ENCODE measurements at places on chromosomes 1 and 21. TPM values are rescaled to one million over a fixed set of nuclear protein-coding genes. Genes with fewer than 3 reads are reported as not detected.
A peak's percentile ranks its signal among the peaks of the same experiment; 100 is the strongest.

GRCh38 chr1:54764922-54765561 is 719 bp upstream of the PARS2 start:
- peak overlapping the region; percentile 89 for H3K4me3 ChIP-seq
- DNase-seq, result no peak
- peak overlapping the region; percentile 74 for H3K27ac ChIP-seq
- H3K27me3 ChIP-seq, result no peaks in the 10 kb centered on the region
- peaks cover 13% of the 10 kb centered on the region for H3K4me1 ChIP-seq

DNA sequence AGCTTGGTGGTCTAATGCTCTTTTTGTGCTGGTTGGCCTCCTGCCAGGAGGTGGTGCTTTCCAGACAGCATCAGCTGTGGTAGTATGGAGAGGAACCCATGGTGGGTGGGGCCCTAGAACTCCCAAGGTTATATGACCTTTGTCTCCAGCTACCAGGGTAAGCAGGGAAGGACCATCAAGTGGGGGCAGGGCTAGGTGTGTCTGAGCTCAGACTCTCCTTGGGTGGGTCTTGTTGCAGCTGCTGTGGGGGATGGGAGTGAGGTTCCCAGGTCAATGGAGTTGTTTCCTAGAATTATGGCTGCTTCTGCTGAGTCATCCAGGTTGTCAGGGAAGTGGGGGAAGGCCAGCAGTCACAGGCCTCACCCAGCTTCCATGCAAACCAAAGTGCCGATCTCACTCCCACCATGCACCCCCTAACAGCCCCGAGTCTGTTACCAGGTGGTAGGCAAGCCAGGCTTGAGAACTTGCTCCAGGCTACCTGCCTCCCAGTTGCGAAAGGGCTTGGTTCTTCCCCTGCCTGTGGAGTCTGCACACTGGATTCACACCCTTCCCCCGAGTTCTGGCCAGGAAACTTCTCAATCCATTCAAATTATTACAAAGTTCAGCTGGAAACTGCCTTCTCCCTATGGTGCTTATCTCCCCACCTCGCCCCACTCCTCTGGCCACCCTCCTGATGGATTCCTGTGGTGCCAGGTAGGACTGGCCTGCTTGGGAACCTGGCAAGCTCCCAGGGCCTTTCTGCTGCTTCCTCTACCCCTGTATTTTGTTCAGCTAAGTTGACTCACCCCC is 37.8 kb downstream of the DRAM2 start:
- no peak overlapping the region for H3K27ac ChIP-seq
- no peak overlapping the region for H3K4me3 ChIP-seq
- H3K36me3 ChIP-seq, result no peaks in the 10 kb centered on the region
- no peak for DNase-seq
- no peaks in the 10 kb centered on the region for H3K4me1 ChIP-seq

DNA sequence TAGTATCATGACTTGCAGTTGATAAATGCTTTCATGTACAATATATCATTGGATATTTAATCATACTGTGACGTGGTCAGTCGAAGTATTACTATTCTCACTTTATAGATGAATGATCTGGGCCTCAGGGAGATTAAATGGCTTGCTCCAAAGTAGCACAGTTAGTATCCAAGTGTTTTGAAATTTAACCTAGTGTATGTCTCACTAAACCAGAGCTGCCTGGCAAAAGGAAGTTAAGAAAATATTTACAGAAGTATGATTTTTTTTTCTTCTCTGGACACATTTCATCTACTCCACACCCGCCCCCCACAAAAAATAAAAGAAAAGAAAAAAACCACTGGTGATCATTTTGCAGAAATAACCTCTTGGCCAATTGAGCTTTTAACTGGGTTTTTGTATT is 71.9 kb upstream of the CXADR start:
- DNase-seq, result no peak
- no peak overlapping the region for H3K27ac ChIP-seq
- H3K36me3 ChIP-seq, result no peaks in the 10 kb centered on the region
- H3K4me3 ChIP-seq, result no peak overlapping the region
- peaks cover 8% of the 10 kb centered on the region for H3K27me3 ChIP-seq

- H3K27me3 ChIP-seq, result peaks cover 4% of the 10 kb centered on the region
- H3K27ac ChIP-seq, result peak overlapping the region; percentile 17
- peaks cover 42% of the 10 kb centered on the region for H3K4me1 ChIP-seq
- H3K36me3 ChIP-seq, result no peaks in the 10 kb centered on the region
- peak overlapping the region; percentile 91 for H3K4me3 ChIP-seq
- DNase-seq, result no peak
These were observed 1.2 kb downstream of the CAMSAP2 start for GRCh38 chr1:200739702-200740570.

- H3K27ac ChIP-seq, result no peak overlapping the region
- DNase-seq, result no peak
- H3K4me1 ChIP-seq, result no peaks in the 10 kb centered on the region
- H3K4me3 ChIP-seq, result no peak overlapping the region
- no peaks in the 10 kb centered on the region for H3K36me3 ChIP-seq
- peaks cover 2% of the 10 kb centered on the region for H3K27me3 ChIP-seq
These were observed 60.2 kb downstream of the GLUL start for GRCh38 chr1:182331387-182331786.

GRCh38 chr1:983798-984475 is 2.0 kb upstream of the PERM1 start:
- no peak overlapping the region for H3K4me3 ChIP-seq
- H3K27me3 ChIP-seq, result peaks cover 18% of the 10 kb centered on the region
- no peaks in the 10 kb centered on the region for H3K36me3 ChIP-seq
- DNase-seq, result peak; percentile 80
- H3K27ac ChIP-seq, result no peak overlapping the region

DNA sequence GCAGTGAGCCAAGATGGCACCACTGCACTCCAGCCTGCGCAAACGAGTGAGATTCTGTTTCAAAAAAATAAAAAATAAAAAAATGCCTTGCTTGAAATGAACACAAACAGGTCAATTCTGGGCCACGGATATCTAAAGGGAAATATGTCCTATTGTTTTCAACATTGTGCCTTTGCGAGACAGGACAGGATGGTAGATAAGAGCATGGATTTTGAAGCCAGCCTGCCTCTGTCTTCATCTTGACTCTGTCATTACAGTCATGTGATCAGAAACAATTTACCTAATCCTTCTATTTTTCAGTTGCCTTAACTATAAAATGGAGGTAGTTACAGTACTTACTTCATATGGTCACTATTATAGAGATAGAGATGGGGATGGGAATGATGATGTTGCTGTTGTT is 56.7 kb upstream of the ZSWIM5 start:
- no peak overlapping the region for H3K4me3 ChIP-seq
- peaks cover 10% of the 10 kb centered on the region for H3K36me3 ChIP-seq
- no peaks in the 10 kb centered on the region for H3K4me1 ChIP-seq
- H3K27me3 ChIP-seq, result peaks cover 6% of the 10 kb centered on the region

DNA sequence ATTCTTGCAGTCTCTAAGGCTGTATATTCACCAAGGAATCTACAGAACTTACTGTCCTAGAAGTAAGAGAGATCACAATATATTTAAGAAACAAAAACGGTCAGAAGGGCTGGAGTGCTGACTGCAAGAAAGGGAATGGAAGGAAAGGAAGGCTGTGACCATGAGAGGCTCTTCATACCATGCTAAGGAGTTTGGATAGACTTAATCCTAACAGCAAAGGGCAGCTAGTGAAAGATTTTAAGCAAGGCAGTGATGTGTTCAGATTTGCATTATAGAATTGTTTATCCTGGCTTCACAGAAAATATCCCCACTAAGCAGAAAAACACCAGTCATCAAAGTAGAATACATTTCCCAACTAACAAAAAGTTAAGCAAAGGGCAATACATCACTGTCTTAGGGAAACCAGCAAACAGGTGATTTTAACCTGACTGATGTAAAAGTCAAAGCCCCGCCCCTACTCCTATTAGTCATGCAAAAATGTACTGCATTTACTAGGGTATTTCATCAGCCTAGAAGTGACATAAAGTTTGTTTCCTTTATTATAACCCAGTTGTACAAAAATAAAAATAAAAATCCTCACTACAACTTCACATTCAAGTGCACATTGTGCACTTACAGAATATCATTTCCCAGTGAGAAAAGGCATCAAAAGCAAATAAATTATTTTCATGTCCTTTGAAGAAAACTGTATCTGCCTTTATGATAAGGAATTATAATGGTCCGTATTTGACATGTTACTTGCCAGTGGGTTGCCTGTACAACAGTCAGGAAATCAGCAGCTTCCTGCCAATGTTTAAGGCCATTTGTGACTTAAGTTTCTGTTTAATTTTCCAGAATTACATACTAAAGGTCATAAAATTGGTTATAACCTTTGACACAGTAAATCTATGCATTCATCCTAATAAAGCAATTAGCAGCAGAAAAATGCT is 17.2 kb downstream of the JAK1 start:
- DNase-seq, result peak; percentile 71
- peaks cover 2% of the 10 kb centered on the region for H3K36me3 ChIP-seq
- H3K27ac ChIP-seq, result peak overlapping the region; percentile 86
- H3K4me3 ChIP-seq, result peak overlapping the region; percentile 29

DNA sequence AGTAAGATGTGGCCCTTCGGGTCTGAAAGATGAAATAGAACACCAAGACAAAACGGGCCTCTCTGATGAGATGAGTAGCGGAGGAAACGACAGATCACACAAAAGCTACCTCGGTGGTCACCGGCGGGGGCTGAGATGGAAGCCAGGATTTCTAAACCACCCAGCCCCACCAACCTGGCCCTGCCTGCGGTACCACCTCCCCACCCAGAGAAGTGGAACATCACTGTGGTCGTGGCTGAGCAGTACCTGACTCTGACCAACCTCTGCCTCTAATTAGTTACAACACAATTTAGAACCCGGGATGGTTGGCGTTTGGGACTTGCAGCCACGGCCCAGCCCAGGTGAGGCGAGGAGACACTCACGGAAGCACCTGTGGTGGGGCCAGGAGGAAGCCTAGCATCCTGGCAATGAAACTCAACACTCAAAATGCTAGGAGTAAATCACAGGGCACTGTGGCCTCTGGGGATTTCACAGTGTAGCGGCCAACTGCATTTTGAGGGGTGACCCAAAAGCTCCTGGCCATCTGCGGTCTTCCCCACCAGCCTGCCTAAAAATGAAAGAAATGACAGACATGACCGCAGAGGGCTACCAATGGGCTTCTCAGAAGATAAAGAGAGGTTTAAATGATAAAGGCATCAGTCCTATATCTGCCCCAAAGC is 73.4 kb downstream of the ITPKB start:
- H3K4me1 ChIP-seq, result peaks cover 10% of the 10 kb centered on the region
- peaks cover 8% of the 10 kb centered on the region for H3K36me3 ChIP-seq
- no peaks in the 10 kb centered on the region for H3K27me3 ChIP-seq
- H3K27ac ChIP-seq, result peak overlapping the region; percentile 86
- DNase-seq, result no peak

DNA sequence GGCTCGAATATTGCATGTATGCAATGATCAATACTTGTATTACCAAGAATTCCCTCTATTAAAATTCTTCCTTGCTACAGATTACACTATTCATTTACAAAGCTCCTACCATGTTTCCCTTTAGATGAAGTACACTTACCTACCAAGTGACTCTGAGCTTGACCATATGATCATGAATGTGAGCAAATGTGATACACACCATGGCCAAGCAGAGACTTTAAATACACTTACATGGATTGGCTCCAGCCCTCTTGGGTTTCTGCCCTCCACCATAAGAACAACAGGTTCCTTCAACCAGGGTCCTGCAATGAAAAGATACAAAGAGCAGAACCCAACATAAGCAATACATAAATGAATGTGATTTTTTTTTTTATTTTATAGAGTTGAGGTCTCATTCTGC is 30.0 kb downstream of the LRRC52 start:
- H3K27ac ChIP-seq, result no peak overlapping the region
- no peak for DNase-seq
- H3K27me3 ChIP-seq, result peaks cover 20% of the 10 kb centered on the region
- no peaks in the 10 kb centered on the region for H3K4me1 ChIP-seq
- H3K36me3 ChIP-seq, result no peaks in the 10 kb centered on the region
- H3K4me3 ChIP-seq, result no peak overlapping the region

GRCh38 chr1:154270833-154271232 is 1.6 kb upstream of the HAX1 start:
- no peaks in the 10 kb centered on the region for H3K27me3 ChIP-seq
- peaks cover 45% of the 10 kb centered on the region for H3K4me1 ChIP-seq
- H3K36me3 ChIP-seq, result peaks cover 58% of the 10 kb centered on the region
- H3K4me3 ChIP-seq, result peak overlapping the region; percentile 52

WNT4 gene
- not detected for total RNA-seq

RPTN gene
- not detected for total RNA-seq

IFI44 gene
- 43.1 TPM for total RNA-seq

ASPM gene
- 47.8 TPM for total RNA-seq

IARS2 gene
- 59.9 TPM for total RNA-seq
